ENCODE measurements at places on chromosomes 13 and 19. TPM values are rescaled to one million over a fixed set of nuclear protein-coding genes. Genes with fewer than 3 reads are reported as not detected.

GRCh38 chr13:40981361-40981760 is 37.8 kb downstream of the ELF1 start:
- no peak for DNase-seq

DNA sequence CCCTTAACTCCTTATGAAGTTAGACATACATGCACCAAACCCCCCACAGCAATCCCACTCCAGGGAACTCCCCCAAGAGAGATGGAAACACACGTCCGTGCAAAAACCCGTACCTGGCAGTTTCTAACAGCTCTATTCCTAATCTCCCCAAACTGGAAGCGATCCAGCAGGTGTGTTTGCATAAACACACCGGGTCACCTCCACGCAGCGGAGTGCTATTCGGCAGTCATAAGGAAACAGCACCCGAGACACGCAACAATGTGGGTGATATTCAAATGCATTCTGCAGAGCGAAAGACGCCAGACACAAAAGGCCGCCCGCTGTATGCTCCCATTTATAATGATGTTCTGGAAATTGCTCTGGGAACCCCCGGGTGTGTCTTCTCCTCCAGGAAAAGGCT is 6.8 kb upstream of the ZNRF4 start:
- no peak for DNase-seq

- DNase-seq, result no peak
These were observed 33.5 kb downstream of the RASL11A start for GRCh38 chr13:27304099-27304498.

- no peak for DNase-seq
These were observed 97.4 kb downstream of the ZC3H13 start for GRCh38 chr13:45954836-45955800.

DNA sequence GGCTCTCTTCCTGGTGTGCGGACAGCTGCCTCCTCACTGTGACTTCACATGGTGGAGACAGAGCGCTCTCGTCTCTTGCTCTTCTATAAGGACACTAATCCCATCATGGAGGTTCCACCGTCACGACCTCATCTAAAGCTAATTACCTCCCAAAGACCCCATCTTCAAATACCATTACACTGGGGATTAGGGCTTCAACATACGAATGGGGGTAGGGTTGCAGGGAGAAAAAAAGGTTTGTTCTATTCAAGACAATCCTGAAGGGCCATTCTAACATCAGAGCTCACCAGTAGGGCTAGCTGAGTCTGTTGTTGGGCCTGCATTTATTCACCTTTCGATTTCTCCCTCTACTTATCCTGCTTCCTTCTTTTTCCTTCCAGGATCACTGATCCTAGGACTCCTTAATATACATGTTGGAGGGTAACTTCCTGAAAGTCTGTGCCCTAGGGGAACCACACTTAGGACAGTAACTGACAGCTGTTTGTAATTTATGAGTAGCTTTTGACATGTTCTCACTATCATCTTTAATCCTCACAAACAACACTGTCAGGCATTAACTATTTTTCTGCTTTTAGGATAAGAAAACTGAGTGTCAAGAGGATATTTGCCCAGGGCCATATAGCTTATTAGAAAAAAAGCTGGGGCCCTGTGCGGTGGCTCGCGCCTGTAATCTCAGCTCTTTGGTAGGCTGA is 18.8 kb upstream of the GTF2F2 start:
- DNase-seq, result no peak

- DNase-seq, result no peak
These were observed 189.7 kb downstream of the ENOX1 start for GRCh38 chr13:43596924-43597598.

DNA sequence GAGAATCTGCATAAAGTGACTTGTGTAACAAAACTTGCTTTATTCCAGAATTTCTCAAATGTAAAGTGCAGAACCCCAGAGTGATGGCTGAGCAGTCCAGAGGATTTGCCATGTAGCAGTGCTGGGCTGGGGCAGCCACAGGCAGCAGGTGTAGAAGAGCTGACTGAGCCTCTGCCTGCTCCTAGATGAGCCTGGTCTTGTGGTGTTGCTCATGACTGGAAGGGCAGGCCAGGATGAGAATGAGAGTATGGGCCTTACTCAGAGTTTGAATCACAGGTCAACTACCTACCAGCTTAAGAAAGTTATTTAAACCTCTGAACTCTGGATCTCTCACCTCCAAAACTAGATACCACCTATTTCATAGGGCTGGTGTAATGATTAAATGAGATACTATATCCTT is 2.9 kb upstream of the C13orf42 start:
- DNase-seq, result no peak

- no peak for DNase-seq
These were observed 14.9 kb upstream of the ZBTB7A start for GRCh38 chr19:4081441-4082129.

DNA sequence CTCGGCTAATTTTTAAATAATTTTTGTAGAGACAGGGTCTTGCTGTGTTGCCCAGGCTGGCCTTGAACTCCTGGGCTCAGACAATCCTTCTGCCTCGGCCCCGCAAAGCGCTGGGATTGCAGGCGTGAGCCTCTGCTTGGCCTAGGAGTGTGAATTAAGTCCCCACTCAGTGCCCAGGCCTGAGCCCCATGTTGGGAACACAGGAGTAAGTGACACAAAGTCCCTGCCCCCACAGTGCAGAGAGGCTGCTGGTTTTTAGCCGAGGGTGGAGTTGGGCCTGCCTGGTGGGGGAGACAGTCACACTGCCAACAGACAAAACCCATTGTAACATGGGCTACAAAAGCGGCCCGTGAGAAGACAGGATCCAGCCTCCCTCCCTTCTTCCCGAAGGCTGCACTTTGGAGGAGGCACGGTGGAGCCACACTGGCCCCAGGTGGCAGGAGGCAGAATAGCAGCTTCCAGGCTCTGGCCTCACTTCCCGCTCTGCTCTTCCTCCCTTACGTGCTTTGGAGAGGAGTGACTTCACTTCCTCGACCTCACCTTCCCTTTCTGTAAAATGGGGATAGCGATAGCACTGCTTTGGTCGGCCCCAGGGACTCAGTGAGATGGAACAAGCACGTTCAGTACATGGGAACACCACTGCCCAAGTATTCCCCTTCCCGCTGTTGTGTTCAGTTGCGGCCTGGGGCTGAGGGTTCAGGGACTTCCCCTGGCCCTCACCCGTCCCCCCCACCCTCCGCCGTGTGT is 15.2 kb upstream of the EHD2 start:
- peak; percentile 53 for DNase-seq

- no peak for DNase-seq
These were observed 40.8 kb downstream of the SERPINE3 start for GRCh38 chr13:51380269-51380668.

Gene GSX1
- polyA plus RNA-seq, result not detected

Gene FCER2
- polyA plus RNA-seq, result not detected

Gene VSTM2B
- not detected for polyA plus RNA-seq

Data from AG04450 (cell line).